ENCODE measurements at places on chromosomes 13 and 19.

DNA sequence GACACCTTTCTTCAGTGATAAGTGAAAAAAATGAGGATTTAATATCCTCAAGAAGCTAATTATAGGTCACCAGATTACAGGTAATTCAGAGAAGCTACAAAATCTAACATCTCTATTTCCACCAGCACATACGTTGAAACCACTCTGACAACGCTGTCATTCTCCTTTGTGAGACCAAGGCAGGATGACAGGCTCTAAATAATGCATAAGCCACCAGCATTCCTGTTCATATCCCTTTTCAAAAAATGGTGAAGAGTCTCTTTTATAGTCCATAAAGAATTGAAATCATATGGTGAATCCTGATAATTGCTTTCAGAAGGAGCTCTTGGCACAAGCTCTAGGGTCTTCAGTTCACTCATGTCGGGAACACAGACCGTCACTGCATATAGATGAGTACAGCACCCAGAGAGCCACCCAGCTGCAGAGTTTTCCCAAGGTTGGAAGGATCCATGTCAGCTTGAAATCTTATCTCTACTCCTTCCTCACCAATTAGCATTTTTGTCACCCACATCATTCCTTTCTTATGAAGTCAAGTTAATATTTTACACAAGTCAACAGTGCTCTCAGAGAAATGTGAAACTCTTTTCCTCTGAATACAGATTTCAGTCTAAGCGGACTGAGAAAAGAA, 431.4 kb downstream of the TBC1D4 start:
- DNase-seq = no peak

GRCh38 chr19:12936582-12936981, 1.8 kb upstream of the CALR start:
- no peak for DNase-seq

DNA sequence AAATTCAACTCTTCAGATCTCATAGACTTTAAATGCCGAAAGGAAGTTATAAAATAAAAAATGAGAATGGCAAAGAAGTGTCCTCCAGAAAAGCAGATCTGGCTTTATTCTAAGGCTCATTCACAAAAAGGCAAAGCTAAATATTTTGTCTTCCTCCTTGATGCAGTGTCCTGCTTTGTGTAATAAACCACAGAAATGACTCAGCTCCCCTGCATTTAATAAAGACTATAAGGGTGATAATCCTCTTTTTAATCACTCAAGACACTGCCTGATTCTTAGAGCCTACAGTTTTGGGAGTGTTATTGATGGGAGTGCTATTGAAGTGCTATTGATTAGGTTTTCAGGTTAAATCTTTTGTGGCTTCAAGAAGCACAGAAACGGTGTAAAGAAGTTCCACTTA, 482.0 kb downstream of the PCDH20 start:
- no peak for DNase-seq

- DNase-seq = no peak
These were observed 164.0 kb downstream of the KLF5 start for GRCh38 chr13:73222627-73223305.
